ENCODE measurements at places on chromosomes 4 and X.

DNA sequence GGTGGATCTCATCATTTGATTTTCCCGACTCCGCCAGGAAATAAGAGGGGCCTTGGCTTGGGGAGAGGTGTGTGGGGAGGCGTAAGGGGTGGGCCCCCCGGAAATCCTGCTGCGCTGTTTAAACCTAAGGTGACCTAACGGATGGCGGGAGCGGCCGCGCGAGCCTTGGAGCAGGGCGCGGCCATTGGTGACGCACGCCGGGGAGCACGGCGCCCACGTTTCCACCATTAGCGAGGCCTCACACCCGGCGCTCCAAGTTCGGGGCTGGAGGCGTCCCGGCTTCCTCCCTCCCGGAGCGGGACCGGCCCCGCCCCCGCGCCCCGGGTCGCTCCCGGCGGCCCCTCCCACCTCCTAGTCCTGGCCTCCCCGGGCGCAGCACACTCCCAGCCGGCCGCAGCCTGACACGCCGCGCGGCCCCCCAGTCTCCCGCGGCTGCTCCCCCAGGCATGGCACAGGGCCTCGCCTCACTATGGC is at the start of gene SMS:
TSS of gene SMS (plus strand) at position 354 of the 474 bp plus-strand sequence. CDS start at position 470, 116 bp downstream.
- peak; percentile 31 for DNase-seq

- no peak for DNase-seq
Measured at GRCh38 chr4:16443504-16444088, 217.3 kb upstream of the TAPT1 start.

- DNase-seq = peak; percentile 3
Measured at GRCh38 chr4:38582889-38583470, 81.0 kb upstream of the KLF3 start.

- no peak for DNase-seq
Measured at GRCh38 chrX:44244008-44244407, 99.5 kb downstream of the EFHC2 start.

DNA sequence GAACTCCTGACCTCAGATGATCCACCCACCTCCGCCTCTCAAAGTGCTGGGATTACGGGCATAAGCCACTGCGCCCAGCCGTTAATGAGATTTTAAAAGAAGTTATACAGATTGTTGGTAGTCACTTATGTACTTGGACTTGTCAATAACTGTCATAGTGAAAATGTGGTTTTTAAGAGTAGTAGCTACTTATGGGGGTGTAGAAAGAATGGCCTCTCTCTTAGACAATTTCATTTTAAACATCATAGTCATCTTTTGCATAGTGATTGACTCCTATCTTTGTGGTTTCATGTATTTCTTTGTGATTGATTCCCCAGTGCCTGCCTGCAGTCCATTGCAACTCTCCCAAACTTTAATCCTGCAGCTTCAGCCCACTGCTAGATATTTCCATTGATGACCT is 17.4 kb downstream of the FAM199X start:
- DNase-seq = no peak

DNA sequence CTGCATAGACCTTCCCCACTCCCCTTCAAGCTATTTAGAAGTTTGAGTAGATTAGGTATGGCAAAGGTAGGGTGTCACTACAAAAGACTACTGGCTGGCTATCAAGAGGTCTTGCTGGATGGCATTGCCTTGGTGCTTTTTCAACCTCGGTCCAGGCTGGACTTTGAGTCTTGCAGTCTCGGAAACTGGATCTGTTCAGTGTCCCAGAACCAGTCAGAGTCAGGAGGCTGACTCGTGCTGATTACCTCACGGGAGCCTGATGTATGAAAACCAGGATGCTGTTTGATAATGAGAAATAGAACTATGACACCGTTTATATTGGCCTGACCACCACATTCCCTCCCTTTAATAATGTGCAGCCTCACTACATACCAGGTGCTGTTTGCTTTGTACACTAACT is 2.7 kb upstream of the PHKA1 start:
- DNase-seq = no peak

DNA sequence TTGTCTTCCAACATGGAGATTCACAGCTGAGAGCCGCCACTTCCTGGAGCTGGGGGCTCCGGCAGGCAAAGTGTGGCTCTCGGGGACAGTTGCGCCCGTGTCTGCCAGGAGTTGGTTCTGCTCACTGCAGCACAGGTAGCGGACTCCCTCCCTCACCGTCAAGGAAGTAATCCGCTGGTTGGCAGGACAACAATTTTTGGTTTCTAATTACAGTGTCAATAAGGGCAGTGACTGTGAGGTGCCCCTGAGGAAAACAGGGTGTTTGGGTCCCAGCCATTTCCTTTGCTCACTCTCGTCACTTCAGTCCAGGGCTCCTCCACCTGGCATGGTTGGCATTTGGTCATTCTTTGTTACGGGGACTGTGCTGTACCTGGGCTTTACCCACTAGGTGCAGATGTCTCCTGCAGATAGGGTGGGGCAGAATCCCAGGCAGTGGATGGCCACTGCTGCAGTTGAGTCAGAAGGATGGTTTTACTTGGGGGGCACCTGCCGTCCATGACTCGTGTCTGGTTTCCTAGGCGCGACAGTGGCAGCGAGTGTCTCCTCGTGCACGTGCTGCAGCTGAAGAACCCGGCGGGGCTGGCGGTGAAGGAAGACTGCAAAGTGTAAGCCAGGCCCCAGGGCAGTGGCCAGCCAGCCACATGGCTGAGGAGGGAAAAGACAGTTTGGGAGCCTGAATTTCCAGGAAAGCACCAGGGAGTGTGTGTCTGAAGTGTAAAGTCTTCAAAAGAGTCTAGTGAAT is 32.1 kb upstream of the CLCN4 start:
- DNase-seq = no peak

- DNase-seq = no peak
Measured at GRCh38 chrX:46165411-46165810, 379.8 kb downstream of the ZNF674 start.

DNA sequence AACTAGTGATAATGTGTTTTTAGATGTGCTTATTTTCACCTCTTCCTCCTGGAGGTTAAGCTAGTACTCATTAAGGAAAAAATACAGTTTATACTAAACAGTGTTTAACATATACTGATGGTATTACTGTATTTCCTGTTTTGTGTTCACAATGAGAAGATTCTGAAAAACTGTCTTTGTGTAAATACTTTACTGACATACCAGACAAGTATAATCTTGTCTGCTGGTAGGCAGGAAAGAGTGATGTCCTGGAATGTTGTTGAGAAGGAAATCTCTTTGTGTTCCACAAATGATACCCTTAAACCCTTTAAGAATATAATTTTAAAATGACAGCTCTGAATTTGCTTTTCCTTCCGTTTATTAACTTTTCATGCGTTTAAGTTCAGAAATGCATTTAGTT is 205.5 kb upstream of the NUDT6 start:
- DNase-seq = no peak

GRCh38 chrX:44290718-44291117 is 52.8 kb downstream of the EFHC2 start:
- DNase-seq = no peak

DNA sequence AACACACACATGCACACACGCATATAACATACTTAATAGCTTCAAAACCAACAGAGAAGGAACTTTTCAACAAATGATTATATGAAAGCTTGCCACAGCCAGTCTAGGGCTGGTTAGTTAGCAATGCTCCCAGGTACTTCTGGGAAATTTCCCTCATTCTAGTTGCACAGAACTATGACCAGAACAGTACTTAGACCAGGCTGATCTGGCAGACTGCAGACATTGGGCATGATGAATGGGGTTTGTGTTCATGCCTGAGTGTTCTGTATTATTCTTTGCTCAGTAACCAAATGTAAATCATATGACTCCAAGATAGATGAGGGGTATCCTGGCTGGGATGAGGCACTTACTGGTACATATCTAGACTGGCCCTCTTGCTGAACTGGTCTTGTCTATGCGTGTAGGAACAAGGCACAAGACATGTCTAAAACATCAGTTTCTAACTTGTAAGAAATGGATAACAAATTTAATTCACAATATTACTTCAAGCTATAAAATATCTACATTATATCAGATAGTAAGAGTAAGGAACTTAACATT is 50.3 kb upstream of the GEMIN8 start:
- no peak for DNase-seq

DNA sequence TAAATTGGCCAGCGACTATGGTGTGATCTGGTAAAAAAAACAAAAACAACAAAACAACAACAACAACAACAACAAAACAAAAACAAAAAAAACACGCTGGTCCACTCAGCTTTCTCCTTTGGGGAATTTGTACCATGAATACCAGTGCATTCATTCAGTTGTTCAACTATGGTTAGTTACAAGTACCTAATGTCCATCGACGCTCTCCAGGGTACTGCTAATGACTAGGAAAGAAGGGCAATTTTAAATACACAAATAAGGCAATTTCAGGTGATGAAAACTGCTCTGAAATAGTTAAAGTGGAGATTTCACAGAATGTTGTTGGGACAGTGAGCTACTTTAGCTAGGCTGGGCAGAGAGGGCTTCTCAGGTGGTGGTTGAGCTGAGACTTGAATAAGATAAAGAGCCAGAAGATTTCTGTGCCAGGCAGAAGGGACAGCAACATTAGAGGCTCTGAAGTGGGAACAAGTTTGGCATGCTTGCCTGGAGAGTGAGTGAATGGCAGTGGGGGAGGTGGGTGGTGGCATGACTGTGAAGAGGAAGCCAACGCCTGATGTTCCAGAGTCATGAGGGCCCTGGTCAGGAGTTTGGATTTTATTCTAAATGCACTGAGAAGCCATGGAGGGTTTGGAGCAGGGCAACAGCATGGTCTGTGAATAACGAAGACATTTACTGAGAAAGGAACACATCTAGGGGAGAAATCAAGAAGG is 45.9 kb upstream of the PGRMC2 start:
- DNase-seq = no peak

DNA sequence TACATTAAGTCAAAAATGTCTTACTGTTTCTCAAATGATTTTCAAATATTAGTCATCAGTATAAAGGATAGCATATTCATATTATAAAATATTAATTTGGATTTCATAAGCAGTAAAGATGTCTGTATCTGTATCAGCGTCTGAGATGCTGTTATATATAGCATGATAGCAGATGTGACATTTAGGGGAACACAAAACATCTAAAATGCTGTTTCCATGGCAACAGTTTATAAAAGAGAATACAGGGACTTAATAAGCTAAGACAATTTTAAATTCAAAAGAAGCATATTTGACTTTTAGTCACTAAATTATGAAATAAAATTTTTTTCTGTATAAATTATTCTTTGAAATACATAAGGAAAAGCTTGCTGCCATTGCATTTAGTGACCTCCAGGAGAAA is 432.2 kb downstream of the PDGFC start:
- DNase-seq = no peak

DNA sequence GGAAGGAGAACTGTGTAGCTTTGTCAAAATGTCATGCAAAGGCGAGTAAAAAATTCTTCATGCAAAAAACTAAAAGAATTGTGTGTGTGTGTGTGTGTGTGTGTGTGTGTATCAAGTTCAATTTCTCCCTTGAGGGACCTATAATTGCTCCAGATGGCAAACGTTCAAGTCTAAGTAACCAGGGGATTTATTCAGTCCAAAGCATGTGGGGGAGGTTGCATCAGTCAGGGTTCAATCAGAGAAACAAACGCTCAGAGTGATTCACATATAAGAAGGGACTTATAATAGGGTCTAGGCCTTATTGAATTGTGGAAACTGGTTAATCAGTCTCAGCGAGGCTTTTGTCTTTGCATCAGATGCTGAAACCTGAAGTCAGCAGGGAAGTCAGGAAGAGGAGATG is 5.0 kb downstream of the DCAF8L1 start:
- no peak for DNase-seq

DNA sequence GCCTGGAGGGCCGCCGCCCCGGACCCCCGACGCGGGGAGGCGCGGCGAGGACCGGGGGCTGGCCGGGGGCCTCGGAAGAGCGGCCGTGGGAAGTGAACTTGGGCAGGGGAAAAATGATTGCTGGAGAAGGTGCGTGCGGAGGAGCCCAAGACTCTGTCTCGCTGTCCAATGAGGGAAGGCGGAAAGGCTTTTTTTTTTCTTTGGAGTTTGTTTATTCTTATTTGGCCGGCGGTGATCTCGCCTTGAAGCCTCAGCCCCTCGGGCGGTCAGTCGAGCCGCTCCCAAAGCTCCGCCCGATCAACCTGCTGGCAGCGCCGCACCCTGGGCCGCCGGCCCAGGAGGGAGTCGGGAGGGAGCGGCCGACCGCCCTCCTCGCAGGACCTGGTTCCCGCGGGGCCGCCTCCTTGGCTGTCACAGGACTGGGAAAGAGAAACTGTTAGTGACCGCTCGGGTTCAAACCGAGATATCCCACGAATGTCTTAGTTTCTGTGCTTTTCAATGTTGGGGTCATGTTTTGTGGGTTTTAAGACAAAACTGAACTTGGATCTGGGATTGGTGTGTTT is 2.5 kb downstream of the CPEB2 start:
- peak; percentile 16 for DNase-seq

All from activated CD4-positive, alpha-beta T cell treated with anti-CD3 and anti-CD28 coated beads, Interleukin-2, amount 50 U/mL, for 1 hour (primary cell).